Activated CD8-positive, alpha-beta memory T cell treated with anti-CD3 and anti-CD28 coated beads for 48 hours (primary cell): ENCODE measurements at places on chromosomes 3 and 15.

- DNase-seq = no peak
Observed at GRCh38 chr15:88949734-88950400, 36.7 kb upstream of the MFGE8 start.

GRCh38 chr3:142501004-142501926, 53.4 kb upstream of the XRN1 start:
- DNase-seq = no peak

GRCh38 chr15:55796321-55796965, 53.5 kb upstream of the PRTG start:
- DNase-seq = no peak

GRCh38 chr3:8665407-8665896, 20.9 kb upstream of the SSUH2 start:
- no peak for DNase-seq

GRCh38 chr3:153970741-153971347, 150.3 kb upstream of the ARHGEF26 start:
- no peak for DNase-seq

DNA sequence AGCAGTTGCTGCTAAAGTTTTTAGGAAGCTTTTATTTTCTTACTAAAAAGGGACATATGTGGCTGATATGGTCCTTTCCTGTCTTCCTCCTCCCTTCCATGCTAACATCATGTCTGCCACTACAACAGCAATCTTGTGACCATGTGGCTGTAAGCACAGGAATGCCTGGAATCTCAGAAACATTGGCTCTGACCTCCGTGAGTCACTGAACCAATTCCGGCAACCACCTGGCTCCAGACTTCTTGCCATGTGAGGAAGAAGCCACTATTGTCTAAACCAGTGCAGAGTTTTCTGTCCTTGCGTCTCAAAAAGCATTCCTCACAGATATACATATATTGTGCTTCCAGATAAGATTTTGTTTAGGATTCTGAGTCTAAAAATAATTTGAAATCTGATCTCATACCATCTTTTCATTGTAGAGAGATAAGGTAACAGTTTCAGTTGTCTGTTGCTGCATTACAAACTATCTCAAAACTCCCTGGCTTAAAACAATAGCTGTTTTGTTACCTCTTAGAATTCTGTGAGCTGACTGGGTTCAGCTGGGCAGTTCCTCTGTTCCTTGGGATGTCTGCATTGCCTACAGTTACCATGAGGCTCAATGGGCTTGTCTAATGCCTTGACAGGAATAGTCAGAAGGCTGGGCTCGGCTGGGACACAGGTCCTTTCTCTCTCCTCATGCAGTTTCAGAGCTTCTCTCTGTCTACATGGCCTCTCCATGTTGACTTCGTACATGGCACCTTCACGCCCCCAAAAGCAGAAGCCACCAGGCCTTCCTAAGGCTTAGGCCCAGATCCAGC, 77.3 kb upstream of the MAGI1 start:
- no peak for DNase-seq

DNA sequence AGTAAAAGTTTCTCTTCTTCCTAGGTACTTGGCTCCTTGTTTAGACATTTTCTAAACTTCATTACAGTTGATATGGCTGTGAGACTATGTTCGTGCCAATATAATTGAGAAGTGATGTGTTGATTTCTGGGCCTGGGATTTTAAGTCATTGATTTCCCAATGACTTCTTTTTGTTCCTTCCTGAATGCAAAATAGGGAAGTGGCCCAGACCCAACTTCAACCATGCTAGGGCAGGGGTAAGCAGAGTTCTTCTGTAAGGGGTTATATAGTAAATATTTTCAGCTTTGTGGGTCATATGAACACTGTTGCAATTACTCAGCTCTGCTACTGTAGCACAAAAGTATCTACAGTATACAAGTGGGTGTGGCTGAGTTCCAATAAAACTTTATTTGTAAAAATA, 320.1 kb upstream of the WNT5A start:
- DNase-seq = no peak

DNA sequence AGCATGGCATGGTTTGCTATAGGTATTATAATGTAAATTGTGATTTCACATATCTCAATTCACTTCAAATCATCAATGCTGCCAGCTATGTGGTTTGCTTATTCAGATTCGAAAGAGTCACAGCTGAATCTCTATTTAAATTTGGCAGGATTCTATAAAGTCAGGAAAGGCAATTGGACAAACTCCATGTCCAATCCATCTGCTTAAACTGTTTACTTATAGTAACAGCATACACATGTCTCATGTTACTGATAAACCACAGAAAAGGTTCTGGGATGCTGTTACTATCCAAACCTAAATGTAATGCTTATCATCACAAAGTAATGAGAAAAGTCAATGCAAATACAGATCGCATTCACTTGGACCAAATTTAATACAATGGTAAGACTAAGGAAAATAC, 229.7 kb downstream of the ISL2 start:
- no peak for DNase-seq

GRCh38 chr3:151750181-151750580, 16.5 kb downstream of the AADACL2 start:
- DNase-seq = no peak

GRCh38 chr3:185655426-185656320, 69.6 kb downstream of the SENP2 start:
- DNase-seq = no peak

- DNase-seq = no peak
Observed at GRCh38 chr3:63231643-63232042, 46.5 kb upstream of the SYNPR start.

DNA sequence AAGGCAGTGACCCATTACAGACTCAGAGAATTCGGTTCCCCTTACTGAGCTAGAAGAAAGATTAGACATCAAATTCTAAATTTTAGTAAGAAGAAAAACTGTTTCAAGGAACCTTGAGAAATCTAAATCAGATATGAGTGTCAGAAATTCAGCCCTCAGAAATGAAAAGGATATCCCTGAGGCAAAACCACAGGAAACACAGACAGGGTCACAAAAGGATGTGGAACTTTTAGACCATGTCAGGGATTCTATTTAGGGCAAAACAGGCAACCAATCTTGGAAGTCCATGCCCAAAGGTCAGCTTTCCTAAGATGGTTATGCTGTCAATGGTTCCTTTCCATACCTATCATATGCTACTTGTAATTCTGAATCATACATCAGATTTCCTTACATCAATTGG, 31.6 kb downstream of the SHOX2 start:
- no peak for DNase-seq

- DNase-seq = no peak
Observed at GRCh38 chr15:91867581-91868026, 14.1 kb downstream of the SLCO3A1 start.
